AG10803 (cell line): ENCODE measurements at places on chromosomes 7 and 10.

GRCh38 chr7:27071622-27072390 lies 24.0 kb downstream of the HOXA1 start:
- no peak for DNase-seq

DNA sequence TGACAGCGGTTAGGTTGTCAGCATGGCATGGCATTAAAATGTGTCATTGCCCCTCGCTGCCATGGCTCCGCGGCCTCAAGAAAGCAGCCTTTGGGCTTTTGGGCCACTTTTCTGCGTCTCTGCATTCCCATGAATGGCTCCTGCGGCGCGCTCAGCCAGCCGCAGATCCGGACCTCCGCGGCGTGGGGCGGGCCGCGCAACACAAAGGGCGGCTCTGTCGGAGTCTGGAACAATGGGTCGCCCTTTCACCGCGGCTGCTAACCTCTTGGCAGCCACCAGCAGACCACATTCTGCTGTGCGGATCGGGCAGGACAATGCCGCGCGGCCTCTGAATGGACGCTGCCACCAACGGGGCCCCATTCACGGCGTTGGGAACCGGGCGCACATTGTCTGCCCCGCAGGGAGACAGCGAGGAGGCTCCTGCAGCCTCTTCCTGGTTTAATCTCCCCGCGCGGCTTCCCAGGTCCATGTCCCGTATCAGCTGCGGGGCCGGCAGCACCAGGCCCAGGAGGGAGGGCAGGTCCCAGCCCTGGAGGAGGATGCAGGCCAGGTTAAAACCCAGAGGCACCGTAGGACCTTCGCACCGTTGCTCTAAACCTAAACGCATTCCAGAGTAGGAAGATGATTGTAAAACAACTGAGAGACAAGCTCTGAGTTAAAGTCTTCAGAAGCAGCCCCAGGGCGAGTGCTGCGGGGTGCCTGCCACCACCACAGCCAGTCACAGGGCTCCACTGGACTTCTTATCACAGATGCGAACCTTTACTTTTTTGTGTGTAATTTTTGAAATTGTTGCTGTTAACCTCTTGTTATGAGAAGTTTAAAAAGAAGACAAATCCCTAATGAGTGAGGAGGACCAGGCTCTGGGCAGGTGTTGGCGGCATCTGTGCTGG lies 71.6 kb downstream of the NKX6-2 start:
- no peak for DNase-seq

DNA sequence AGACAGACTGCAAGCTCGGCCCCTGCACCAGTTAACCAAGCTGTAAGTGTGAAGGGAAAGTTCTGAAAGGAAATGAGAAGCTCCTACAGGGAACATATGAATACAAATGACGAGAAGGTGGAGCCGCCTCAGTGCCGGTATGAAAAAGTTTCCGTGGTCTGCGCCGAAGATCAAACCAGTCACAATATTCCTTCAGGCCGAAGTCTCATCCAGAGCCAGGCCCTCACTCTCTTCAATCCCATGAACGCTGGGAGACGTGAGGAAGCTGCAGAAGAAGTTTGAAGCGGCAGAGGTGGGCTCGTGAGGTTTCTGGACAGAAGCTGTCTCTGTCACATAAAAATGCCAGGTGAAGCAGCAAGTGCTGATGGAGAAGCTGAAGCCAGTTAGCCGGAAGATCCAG lies 71.9 kb downstream of the CFAP46 start:
- no peak for DNase-seq

GRCh38 chr7:151796091-151796870 lies 80.6 kb downstream of the PRKAG2 start:
- DNase-seq = peak; percentile 60

GRCh38 chr10:1454951-1455350 lies 282.4 kb downstream of the ADARB2 start:
- no peak for DNase-seq

GRCh38 chr10:24010436-24010970 lies 198.4 kb upstream of the KIAA1217 start:
- DNase-seq = no peak

GRCh38 chr10:16966991-16967865 lies 150.0 kb upstream of the RSU1 start:
- DNase-seq = peak; percentile 85

DNA sequence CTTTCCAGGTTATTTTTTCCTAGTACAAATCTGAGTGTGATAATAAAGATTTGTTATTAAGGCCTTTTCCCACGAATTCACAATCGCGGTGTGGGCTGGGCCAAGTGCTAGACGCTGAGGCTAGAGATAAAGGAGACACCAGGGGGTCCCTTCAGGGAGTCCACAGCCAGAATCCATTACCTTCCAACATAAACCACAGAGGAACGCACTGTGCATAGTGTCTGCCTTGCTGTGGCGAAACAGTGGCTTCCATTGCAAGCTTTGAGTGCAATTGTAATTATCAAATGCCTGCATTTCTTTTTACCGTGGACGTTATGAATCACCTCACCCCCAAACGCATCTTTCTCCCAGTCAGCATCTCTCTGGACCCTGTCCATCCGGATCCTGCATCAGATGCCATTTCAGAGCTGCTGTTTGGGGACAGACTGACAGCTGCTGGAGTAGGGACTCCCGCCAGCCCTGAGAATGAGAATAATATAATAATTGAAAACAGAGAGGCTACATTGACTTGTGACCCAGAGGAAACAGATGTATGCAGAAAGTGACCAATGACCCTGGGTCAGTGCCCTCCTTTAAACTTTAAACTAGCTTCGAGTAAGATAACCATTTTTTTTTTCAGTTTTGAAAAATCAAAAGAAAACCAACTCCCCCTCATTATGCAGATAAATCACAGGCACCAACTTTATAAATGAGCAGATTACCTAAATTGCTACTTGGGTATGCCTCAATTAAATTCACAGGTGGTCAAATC lies 456.2 kb upstream of the NRP1 start:
- DNase-seq = no peak

- no peak for DNase-seq
Observed at GRCh38 chr10:101752241-101752640, 23.7 kb downstream of the FGF8 start.

GRCh38 chr7:341841-342638 lies 52.1 kb downstream of the FOXL3 start:
- no peak for DNase-seq

DNA sequence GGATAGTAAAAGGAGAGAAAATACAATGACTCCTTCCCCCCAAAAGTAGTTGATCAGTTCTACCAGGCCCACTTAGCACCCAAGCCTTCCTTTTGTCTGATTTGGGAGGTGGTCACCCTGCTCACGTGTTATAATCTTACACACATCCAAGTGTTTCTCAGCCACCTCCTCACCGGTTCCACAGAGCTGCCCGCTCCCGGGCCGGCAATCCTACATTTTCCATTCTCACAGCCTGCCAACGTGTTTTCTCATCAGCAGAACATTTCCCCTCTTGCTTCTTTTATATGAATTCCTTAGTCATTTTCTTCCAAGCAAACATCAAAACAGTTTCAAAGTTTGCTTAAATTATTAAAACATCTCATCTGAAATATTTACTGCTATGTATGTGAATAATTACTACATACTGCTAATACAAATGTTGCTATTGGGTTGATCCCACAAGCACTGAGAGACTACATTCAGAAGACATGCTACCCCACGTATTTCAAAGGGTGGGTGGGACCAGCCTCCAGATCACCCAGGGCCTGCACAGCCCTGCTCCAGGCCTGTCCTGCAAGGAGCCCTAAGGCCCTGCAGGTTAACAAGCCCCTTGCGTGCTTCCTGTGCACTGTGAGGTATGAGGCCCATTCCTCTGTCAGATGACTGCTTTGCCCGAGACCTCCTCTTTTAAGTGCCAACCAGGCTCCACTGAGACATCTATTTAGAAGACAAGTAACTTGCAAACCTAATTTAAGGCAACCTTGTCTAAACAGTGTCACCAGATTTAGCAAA lies 75.3 kb downstream of the GRB10 start:
- DNase-seq = no peak

DNA sequence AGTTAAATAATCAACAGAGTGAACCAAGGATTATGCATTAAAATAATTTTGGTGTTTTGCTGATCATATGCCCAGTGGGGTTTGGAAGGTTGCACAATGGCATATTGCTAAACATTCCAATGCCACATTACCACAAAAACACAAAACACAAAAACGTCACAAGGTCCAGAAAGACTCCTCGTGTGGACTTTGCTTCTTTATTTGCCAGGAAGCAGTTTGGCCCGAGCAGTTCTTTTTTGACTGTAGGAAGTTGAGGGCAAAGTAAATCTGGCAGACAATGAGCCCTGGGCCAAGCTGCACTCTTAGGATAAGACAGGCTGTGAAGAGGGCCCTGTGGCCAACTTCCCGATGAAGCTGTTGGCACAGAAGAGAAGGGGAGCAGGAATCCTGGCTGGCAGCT lies 39.2 kb upstream of the SLC35B4 start:
- peak; percentile 85 for DNase-seq

- no peak for DNase-seq
Observed at GRCh38 chr7:133275008-133275407, 22.1 kb downstream of the EXOC4 start.

GRCh38 chr7:70470746-70471145 lies 661.2 kb upstream of the GALNT17 start:
- DNase-seq = no peak

GRCh38 chr7:79506481-79506880 lies 53.0 kb upstream of the MAGI2 start:
- DNase-seq = peak; percentile 69

DNA sequence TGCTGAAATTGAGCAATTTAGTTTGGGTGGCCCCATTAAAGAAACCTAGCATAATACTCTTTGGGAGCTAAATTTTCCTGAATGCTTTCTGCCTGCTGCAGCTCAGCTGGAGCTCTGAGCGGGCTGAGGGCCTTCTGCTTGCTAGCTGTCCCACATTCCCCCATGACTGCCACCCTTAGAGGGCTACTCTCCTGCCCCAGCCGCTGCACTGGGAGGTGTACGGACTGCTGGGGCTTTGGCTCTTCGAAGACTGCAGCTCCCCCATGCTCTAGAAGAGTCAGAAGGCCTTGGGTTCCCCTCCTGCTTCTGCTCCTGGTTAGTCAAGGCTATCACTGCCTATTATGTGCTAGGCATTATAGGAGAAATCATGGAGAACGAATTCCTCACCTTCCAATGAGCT lies 31.5 kb downstream of the BLVRA start:
- no peak for DNase-seq

GRCh38 chr7:73811760-73812168 lies 19.0 kb upstream of the CLDN4 start:
- peak; percentile 51 for DNase-seq

- no peak for DNase-seq
Observed at GRCh38 chr10:17344206-17344605, 110.2 kb downstream of the ST8SIA6 start.

DNA sequence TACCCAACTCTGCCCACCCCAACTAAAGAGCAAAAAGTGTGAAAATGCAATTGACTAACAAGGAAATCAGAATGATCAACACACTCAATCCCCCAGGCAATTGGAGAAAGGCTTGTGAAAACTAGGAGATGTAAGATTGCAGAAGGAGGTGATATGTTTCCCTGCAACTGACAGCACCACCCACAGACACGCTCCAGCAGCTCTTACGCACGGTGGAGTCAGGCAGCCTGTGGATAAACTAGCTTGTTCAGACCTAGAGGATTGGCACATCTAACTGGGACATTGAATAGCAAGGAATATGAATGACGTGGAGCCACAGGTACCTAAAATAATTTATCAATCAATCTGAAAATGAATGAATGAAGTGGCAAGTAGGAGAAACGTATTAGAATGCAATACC lies 125.7 kb upstream of the MYO3A start:
- DNase-seq = no peak

- no peak for DNase-seq
Observed at GRCh38 chr7:107850216-107850615, 40.8 kb upstream of the DLD start.

GRCh38 chr7:91550931-91551330 lies 286.7 kb downstream of the FZD1 start:
- no peak for DNase-seq

DNA sequence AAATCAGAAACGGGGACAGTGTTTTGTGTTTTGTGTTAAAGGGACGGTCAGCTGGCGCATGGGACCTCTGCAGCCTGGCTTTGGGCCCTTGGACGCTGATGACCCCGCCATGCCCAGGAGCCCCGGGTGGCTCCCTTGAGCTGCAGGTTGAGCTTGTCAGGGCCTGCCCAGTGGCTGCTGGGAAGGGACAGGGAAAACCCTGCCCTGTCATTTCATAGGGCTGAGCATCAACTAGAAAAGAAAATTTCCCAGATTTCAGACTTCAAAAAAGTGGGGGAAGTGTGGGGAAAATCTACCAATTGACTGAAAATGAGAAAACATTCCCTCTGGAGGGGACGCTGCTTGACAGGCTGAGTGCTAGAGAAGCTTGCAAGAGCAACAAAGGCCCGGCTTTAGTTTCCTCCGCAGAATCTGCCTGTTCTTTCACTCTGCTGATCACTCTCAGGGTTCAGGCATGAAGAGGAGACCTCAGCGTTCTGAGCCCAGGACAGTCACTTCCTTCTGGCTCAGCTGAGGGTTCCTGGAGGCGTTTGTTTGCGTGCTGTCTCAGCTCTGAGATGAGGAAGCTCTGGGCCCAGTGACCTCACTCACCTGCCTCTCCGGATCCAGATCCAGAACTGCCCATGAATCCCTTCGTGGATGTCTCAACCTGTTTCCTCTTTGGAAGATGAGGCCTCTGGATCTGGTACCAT lies 18.6 kb upstream of the DNAJB6 start:
- peak; percentile 29 for DNase-seq
